ENCODE measurements at places on chromosomes 4 and X. TPM values are rescaled to one million over a fixed set of nuclear protein-coding genes. Genes with fewer than 3 reads are reported as not detected.

DNA sequence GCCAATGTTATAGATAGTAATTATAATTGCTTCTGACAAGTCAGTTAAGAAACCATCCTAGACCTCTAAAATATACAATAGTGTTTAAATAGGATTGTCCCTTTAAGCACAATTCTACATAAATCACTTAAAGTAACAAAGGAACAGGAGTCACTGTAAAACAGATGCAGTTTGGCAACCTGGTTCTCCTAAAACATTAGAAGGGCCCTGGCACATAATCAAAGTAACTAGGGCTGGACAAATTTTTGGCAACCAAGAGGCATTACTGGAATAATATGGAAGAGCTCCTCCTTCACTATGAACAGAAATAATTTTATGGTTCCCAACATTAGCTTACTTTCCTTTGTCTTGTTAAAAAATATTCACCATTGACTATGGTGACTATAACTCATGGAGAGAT lies 75.0 kb upstream of the CCDC160 start:
- no peak for DNase-seq
- no peak overlapping the region for H3K4me3 ChIP-seq
- no peak overlapping the region for H3K27ac ChIP-seq
- H3K4me1 ChIP-seq = peaks cover 7% of the 10 kb centered on the region

- no peaks in the 10 kb centered on the region for H3K4me1 ChIP-seq
- no peak for DNase-seq
- H3K27ac ChIP-seq = no peak overlapping the region
- H3K27me3 ChIP-seq = no peaks in the 10 kb centered on the region
Measured at GRCh38 chrX:115696039-115696438, 135.1 kb downstream of the PLS3 start.

Gene MOB1B
- 16.0 TPM for total RNA-seq

GRCh38 chr4:170465429-170465828 lies 375.7 kb upstream of the AADAT start:
- H3K27ac ChIP-seq = no peak overlapping the region
- no peak for DNase-seq
- no peak overlapping the region for H3K4me3 ChIP-seq

Gene GAGE10
- total RNA-seq = 1.0 TPM

DNA sequence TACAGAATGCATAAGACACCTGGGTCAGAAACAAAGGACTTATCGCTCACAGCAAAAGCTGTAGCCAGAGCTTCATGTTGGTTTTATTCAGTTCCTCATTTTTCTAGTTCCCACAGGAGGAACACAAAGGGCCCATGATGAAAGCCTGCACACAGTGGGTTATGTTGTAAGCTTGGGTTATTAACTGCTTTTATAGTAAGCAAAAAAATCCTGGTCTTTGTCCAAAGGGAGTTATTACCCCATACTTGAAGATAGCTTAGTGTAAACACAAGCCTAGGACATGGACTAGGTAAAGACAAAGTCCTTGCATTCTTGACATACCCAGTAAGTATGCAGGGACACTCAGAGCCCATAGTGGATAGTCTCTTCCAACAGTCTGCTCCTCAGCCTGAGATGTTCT lies 11.7 kb downstream of the BBS12 start:
- no peak overlapping the region for H3K4me3 ChIP-seq
- peaks cover 26% of the 10 kb centered on the region for H3K36me3 ChIP-seq
- H3K27me3 ChIP-seq = no peaks in the 10 kb centered on the region

All from naive thymus-derived CD8-positive, alpha-beta T cell (primary cell).